ENCODE measurements at places on chromosomes 5 and 9.
A peak's percentile ranks its signal among the peaks of the same experiment; 100 is the strongest.

GRCh38 chr5:121915765-121916164 is 46.0 kb upstream of the SRFBP1 start:
- no peak overlapping the region for H3K4me3 ChIP-seq
- no peaks in the 10 kb centered on the region for H3K36me3 ChIP-seq
- H3K27ac ChIP-seq: no peak overlapping the region
- no peaks in the 10 kb centered on the region for H3K4me1 ChIP-seq

DNA sequence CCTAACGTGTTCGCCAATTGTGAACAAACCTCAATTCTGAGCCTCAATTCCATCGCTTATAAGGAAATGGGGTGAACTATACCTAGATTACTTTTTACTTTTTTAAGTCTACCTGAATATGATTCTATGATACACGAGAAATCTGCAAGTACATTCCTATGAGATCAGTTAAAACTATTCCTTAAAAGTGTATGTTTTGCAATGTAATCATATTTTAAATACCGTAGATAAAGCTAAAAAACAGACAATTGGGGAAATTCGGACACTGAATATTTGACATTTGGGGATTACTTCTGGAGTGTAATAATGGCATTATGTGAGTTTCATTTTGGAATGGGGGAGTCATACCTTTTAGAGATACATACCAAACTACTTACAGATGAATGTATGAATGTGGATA is 62.3 kb downstream of the STRBP start:
- H3K27me3 ChIP-seq: no peaks in the 10 kb centered on the region
- no peaks in the 10 kb centered on the region for H3K4me1 ChIP-seq
- DNase-seq: no peak
- H3K27ac ChIP-seq: no peak overlapping the region

GRCh38 chr9:122076117-122076516 is 17.0 kb downstream of the TTLL11 start:
- peaks cover 82% of the 10 kb centered on the region for H3K4me1 ChIP-seq
- no peak for DNase-seq
- H3K27ac ChIP-seq: peak overlapping the region; percentile 79
- no peaks in the 10 kb centered on the region for H3K36me3 ChIP-seq
- peak overlapping the region; percentile 24 for H3K4me3 ChIP-seq
- no peaks in the 10 kb centered on the region for H3K27me3 ChIP-seq

DNA sequence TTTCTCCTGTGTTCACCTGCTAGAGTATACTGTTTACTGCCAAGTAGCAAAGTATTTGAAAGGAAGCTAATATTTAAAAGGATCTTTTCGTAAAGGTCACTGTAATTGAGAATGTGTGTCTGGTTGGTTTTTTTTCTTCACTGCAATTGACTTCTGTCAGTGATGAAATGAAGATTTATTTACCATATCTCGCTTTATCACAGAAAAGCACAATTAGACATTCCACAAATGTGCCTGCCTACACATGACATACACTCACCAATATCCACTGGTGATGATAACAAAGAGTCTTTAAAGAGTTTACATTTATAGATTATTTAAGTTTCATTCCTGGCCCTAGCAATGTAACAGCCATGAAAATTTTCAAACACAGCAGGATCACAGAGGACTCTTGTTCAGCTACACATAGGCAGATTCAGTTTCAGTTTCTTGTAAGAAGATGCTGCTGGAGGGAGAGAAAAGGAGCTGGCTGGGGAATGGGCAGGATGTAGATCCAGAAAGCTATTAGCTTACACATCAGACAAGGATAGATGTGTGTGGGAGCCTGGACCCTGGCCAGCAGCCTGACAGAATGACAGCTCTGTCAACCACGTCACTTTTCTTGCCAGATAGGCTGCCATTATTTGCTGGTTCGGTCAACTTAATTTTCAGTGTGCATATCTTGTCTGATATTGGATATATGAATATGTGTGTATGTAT is 104.0 kb downstream of the GDNF start:
- no peaks in the 10 kb centered on the region for H3K36me3 ChIP-seq
- no peak overlapping the region for H3K4me3 ChIP-seq
- H3K4me1 ChIP-seq: peaks cover 20% of the 10 kb centered on the region
- no peak overlapping the region for H3K27ac ChIP-seq
- no peaks in the 10 kb centered on the region for H3K27me3 ChIP-seq

DNA sequence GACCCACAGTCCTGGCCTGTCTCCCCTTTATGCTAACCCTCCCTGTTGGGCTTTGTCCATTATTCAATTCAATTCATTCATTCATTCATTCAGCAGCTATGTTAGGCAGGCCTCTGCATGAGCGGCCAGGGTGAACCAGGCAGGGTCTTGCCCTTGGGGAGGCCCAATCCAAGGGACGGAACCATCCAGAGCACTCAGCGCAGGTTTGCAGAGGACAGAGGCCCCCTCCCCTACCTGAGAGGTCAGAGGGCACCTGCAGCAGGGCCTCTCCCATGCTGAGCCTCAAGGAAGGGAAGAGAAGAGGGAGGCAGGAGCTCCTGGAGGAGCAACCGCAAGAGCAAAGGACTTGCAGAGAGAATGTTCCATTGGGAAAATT is 61.4 kb downstream of the C9orf50 start:
- H3K27me3 ChIP-seq: no peaks in the 10 kb centered on the region
- no peaks in the 10 kb centered on the region for H3K4me1 ChIP-seq
- no peak overlapping the region for H3K4me3 ChIP-seq
- no peak overlapping the region for H3K27ac ChIP-seq
- no peak for DNase-seq

GRCh38 chr5:33205079-33205478 is 235.7 kb upstream of the TARS1 start:
- no peak overlapping the region for H3K4me3 ChIP-seq
- H3K36me3 ChIP-seq: no peaks in the 10 kb centered on the region
- H3K27ac ChIP-seq: no peak overlapping the region
- no peaks in the 10 kb centered on the region for H3K27me3 ChIP-seq

DNA sequence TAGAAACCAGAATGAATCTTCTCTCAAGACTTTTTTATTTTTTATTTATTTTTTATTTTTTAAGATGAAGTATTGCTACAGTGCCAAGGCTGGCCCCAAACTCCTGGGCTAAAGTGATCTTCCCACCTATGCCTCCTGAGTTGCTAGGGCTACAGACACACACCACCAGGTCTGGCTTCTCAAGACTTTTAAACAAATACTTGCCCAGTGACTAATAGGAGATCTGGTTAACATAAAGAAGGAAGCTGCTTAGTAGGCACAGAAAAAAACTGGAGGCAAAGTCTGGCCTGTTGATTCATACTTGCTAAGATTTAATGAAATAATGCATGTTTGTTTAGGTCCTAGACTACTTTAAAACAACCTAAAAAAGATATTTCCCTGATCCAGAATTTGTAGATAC is 43.8 kb downstream of the SLC38A9 start:
- no peak for DNase-seq
- H3K27ac ChIP-seq: peak overlapping the region; percentile 0
- no peaks in the 10 kb centered on the region for H3K36me3 ChIP-seq
- H3K4me3 ChIP-seq: no peak overlapping the region
- no peaks in the 10 kb centered on the region for H3K27me3 ChIP-seq

DNA sequence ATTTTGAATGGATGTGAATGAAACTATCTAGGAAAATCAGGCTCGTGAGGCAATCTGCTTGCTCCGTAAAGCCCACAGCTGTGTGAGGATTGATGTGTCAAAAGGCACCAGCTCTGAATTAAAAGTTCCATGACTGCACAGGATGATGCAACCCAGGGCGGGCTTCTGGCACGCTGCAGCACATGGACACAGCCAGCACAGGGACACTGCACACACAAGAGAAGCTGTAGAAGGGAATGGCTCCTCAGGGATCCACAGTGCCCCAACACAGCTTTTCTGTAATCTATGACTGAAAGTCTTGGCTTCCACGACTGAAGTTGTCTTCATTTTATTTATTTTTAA is 151.0 kb downstream of the GCNT1 start:
- no peaks in the 10 kb centered on the region for H3K27me3 ChIP-seq
- no peak overlapping the region for H3K4me3 ChIP-seq
- DNase-seq: peak; percentile 93
- H3K4me1 ChIP-seq: peaks cover 8% of the 10 kb centered on the region
- peaks cover 4% of the 10 kb centered on the region for H3K36me3 ChIP-seq

DNA sequence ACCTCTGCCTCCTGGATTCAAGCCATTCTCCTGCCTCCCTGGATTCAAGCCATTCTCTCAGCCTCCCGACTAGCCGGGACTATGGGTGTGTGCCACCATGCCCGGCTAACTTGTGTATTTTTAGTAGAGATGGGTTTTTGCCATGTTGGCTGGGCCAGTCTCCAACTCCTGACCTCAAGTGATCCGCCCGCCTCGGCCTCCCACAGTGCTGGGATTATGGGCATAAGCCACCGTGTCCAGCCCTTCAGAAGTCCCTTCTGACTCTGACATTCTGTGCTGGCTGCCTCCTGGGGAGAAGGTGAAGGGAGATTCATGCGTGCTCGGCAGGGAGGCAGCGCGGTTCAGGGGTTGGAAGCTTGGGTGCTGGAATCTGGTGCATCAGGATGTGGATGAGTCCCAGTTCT is 28.8 kb downstream of the PRRX2 start:
- DNase-seq: peak; percentile 94
- peak overlapping the region; percentile 84 for H3K27ac ChIP-seq
- no peaks in the 10 kb centered on the region for H3K27me3 ChIP-seq

DNA sequence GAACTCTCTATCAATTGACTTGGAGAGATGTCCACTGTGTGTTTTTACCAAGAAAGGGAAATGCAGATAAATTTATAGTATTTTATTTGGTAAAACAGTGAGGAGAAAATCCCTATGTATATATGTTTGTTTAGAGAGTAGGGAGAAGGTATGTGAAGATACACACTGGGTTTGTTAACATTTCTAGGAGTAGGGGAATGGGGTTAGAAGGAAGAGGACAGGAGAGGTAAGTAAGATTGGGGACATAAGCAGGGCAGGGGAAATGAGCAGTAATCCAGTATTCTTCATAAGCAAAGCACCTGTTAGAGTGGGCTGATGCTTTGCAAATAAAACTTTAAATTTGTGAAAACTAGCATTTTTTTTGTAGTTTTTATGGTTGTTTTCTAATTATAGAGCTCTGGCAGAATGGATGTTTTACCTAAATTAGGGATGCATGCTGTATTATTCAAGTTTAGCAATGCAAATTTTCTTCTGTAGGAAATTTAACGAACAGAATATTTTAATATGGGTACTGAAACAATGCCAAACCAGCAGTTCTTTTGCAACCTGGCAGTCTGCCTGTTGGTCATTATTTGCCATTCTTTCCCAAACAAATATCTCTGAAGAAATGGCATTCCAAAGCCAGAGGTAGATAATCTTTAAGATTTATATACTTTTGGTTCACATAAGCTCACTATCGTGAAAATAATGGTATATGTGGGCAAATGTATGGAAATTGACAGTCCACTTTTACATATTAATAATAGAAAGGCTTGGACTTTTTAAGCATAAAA is 19.4 kb upstream of the DCP2 start:
- H3K4me1 ChIP-seq: no peaks in the 10 kb centered on the region
- H3K36me3 ChIP-seq: no peaks in the 10 kb centered on the region
- no peak overlapping the region for H3K27ac ChIP-seq
- no peak for DNase-seq
- no peaks in the 10 kb centered on the region for H3K27me3 ChIP-seq

DNA sequence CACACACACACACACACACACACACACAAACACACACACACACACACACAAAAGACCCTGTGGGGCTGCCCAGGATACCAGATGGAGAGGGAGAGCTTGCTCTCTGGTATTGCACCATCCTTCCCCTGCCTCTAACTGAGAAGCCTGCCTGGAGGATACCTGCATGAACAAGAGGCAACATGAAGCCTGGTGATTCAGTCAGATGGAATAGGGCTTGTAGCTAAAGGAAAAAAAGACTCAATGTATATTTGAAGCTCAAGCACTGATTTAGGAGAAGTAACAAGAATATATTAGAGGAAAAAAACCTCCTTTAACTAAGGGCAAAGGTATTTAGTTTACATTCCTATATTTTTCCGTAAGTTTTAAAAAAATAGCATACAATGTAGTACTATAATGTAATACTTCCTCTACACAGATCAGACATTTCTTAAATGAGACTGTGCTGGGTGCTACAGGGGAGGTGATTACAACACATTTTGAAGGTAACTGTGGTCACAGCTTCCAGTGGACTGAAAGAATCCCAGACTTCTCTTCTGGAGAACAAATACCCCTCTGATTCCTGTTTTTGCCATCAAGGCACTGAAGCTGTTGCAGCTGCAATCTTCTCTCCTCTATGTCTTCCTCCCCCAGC is 169.3 kb downstream of the DCP2 start:
- no peak overlapping the region for H3K27ac ChIP-seq
- H3K27me3 ChIP-seq: no peaks in the 10 kb centered on the region
- no peaks in the 10 kb centered on the region for H3K4me1 ChIP-seq
- DNase-seq: no peak
- no peak overlapping the region for H3K4me3 ChIP-seq

GRCh38 chr9:136090056-136090735 is 4.9 kb downstream of the NACC2 start:
- H3K36me3 ChIP-seq: peaks cover 3% of the 10 kb centered on the region
- peak overlapping the region; percentile 96 for H3K27ac ChIP-seq
- H3K27me3 ChIP-seq: no peaks in the 10 kb centered on the region

DNA sequence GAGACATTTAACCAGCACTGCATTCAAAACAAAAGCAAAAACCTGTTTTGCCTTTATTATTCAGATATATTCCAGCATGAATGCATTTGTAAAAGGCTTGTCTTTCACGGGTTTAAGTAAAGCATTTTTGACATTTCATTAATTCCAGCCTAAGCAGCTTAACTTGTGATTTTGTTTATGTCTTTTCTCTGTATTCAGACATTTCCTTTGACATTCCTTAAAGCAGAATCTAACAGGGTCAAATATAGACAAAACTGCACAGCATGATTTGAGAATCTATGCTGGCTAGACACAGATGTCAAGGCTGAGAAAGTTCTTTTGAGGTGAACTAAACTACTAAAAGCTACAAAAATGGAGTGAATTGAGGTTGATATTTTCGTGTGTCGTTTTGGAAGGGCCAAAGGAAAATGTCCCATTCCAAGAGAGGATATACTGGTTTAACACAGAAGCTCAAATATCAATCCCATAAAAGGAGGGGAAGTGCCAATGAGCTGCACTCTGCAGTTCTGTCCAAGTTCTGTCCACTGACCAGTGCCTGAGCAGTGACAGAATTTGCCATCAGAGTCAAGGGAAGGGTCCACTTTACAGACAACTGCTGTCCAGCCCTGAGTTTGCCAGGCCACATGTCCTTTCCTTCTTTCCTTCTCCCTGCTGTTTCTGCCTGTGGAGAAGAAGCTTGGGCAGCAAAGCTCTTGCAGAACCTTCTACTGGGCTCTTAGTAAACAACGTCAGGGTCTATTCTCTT is 198.7 kb upstream of the KLF9 start:
- H3K4me1 ChIP-seq: peaks cover 28% of the 10 kb centered on the region
- no peaks in the 10 kb centered on the region for H3K36me3 ChIP-seq
- no peak overlapping the region for H3K4me3 ChIP-seq
- H3K27ac ChIP-seq: peak overlapping the region; percentile 71

- H3K4me3 ChIP-seq: no peak overlapping the region
- no peaks in the 10 kb centered on the region for H3K36me3 ChIP-seq
- no peak for DNase-seq
- H3K4me1 ChIP-seq: no peaks in the 10 kb centered on the region
- H3K27ac ChIP-seq: no peak overlapping the region
- no peaks in the 10 kb centered on the region for H3K27me3 ChIP-seq
These were observed 1116.2 kb upstream of the EDIL3 start for GRCh38 chr5:85500869-85501268.
